ENCODE measurements at places on chromosomes 4 and X.

- no peak for DNase-seq
Observed at GRCh38 chrX:17944833-17945497, 83.9 kb upstream of the RAI2 start.

DNA sequence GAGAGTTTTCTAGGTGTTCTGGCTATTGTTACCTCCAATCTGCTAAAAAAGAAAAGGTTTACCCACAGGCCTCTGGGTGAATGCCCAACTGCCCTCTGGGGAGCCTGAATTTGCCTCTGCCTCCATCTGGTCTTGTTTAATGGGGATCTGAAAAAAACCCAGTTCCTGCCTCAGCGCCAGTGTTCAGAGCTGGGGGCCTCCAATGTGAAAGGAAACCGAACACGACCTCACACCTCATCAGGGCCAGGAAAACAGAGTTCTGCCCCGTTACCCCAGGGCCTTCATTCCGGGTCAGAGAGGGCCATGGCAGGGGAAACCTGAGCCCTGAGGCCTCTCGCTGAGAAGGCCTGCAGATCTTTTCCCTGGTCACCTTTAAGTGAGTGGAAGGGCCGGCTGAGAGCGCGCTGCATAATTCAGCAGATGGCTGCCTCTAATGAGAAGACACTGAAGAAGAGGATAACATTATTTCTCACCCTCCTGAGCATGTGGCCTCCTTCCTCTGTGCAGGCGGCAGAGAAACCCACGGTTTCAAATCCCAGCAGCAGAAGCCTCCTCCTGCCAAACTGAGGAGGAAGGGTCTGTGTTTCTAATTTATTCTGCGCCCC, 6.8 kb downstream of the SEPTIN6 start:
- peak; percentile 75 for DNase-seq

- no peak for DNase-seq
Observed at GRCh38 chr4:87633243-87633642, 16.8 kb upstream of the DMP1 start.

DNA sequence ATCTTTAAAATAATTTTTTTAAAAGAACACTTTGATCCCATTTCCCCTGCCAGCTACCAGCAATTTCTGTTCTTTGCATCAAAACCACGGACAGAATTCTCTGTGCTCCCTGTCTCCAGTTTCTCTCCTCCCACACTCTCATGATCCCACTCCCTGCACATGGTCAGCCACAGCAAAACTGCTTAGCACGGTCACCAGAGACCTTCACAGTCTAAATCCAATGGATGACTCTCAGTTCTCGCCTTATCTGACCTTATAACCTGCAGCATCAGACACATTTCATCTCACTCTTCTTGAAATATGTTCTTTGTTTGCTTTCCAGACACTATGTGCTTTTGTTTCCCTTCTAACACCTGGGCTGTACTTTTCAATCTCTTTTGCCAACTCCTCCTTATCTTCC, 131.5 kb downstream of the NR3C2 start:
- DNase-seq, result no peak

- no peak for DNase-seq
Observed at GRCh38 chr4:186882293-186882692, 158.6 kb upstream of the FAT1 start.
